ENCODE measurements at places on chromosomes 7 and 10.

DNA sequence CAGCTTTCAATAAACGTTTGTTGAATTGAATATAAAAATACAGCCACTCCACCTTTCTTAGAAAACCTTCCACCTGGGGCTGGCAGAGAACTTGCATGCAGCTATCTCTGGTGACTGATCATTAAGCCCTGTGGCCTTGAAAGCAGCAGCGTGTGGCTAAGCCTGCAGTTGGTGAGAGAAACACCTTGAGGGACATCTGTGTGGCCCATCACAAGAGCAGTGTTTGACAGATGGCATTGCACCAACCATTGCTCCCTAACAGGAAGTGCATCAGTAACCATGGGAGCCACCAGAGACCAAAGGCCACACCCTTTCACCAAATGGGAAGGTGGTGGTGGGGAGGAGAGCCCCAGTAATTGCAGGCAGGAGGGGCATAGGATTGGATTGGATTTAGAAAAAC, 22.4 kb downstream of the RHOBTB1 start:
- DNase-seq, result no peak

DNA sequence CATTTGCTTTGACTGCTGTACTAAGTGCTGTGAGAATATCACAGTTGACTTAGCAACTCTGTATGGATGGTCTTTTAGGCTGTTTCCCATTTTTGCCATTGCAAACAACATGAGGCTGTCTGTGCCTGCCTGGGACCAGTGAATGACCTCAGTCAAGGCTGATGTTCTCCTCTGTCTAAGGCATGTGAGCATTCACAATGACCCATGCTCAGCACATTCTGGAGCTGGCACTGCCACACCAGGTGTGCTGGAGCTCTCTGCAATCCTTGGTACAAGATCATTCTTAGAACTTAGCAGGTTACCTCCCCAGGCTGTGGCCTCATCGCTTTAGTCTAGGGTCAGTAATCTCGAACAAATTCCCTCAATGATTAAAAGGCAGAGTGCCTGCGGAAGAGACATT, 61.9 kb downstream of the SH3PXD2A start:
- no peak for DNase-seq

GRCh38 chr7:27163288-27164044, 1.9 kb downstream of the HOXA9 start:
- DNase-seq, result no peak

- DNase-seq, result peak; percentile 99
These were observed 107.2 kb upstream of the LYZL2 start for GRCh38 chr10:30736685-30737232.

DNA sequence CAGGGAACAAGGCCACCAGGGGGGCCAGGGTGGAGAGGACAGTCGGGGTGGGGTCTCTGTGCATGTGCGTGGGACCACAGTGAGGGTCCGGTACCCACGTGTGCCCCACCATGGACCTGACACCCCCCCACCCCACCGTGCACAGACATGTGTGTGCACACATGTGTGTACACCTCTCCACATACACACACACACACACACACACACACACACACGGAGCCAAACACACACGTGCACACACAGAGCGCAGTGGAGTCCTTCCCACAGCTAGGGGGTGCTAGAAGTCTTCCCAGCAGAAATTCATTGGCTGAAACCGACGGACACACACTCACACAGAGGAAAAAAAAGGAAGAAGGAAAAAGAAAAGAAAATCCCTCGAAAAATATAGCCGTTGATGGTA, 42.8 kb upstream of the GNA12 start:
- peak; percentile 53 for DNase-seq

DNA sequence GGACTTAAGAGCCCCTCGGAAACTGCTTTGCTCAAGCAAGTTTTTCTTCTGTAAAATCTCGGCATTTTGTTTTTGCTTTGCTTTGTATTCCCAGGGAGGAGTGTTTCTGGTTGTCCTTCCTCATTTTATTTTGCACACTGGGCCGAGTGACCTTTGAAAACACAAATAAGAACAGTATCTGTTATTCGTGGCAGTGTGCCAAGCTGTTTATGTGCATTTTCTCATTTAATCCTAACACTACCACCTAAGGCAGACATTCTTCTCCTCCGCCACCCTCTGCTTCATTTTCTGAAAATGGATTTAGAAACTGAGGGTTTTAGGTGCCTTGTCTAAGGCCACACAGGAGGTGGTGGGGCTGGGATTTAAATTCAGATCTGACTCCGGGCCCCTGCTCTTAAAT, 218.5 kb downstream of the TCF7L2 start:
- DNase-seq, result no peak

GRCh38 chr10:62839590-62839989, 23.4 kb upstream of the EGR2 start:
- DNase-seq, result no peak

GRCh38 chr7:23689165-23689564, 9.2 kb downstream of the FAM221A start:
- no peak for DNase-seq

DNA sequence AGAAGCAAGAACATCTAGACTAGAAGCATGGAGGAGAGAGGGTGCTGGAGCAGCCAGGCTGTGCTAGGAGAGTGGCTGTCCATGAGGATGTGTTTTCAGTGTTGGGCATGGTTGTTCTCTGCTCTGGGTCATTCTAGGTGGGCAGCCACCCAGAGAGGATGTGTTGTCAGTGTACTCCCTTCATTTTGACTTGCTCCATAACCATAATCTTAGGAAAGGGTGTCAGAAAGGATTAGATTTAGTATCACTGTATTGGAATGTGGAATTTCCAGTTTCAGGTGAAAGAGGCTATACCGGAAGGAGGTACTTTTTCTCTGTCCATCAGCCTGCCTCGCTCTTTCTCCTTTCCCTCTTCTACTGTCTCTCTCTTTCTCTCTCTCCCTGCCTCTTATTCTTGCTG, 474.5 kb upstream of the PODXL start:
- DNase-seq, result no peak

DNA sequence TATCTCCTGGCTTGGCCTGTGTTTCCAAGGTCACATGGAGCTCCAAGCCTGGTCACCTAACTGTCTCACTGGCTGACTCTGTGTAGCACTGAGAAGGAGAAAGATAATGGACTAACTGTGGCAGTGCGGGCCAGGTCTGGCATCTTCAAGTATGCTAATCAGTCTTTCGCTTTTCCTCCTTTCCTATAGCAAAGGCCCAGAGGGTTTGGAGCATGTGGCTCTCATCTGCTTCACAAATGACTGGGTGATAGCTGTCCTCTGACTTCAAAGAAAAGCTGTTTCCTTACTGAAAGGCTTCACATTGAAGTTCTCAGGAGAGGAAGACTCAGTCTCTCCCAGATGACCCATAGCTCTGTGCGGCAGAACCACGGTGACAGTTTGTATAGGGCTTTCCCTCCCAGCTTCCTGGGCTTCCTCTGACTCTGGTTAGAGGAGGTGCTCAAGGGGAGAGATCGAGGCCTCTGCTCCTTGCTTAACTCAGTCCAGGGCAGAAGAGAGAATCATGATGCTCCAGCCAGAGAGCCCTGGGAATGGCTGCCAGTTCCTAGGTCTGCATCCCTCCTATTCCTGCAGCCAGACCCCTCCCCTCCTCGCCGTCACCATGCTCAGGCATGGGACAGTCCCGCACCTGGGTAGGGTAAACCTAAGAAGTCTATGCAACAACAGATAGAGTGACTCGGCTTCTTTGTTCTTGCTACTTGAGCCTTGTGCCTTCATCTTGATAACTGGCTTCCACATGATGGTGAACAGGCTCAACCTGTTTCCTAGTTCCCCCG, 72.3 kb downstream of the CCDC71L start:
- DNase-seq, result no peak

GRCh38 chr10:123496996-123497660, 169.0 kb upstream of the GPR26 start:
- no peak for DNase-seq

DNA sequence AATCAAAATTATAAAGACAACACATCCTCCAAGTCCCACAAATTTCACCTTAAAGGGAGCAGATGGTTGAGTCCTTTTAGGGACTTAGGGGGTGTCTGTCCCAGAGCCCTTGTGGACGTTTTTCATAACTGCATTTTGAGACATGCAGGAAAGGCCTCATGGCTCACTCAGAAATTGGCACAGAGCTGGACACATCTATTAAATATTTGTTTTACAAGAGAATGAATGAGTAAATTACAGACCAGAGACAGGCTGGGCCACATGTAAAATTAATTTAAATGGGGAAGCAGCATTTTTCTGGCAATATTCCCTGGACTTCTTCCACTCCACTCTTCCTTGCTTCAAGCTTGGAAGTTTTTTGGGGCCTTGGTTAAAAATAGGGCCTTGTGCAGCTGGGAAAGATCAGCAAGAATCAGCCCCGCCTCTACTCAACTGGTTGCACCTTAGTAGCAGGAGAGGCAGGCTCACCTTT, 20.0 kb downstream of the LAMB1 start:
- no peak for DNase-seq

DNA sequence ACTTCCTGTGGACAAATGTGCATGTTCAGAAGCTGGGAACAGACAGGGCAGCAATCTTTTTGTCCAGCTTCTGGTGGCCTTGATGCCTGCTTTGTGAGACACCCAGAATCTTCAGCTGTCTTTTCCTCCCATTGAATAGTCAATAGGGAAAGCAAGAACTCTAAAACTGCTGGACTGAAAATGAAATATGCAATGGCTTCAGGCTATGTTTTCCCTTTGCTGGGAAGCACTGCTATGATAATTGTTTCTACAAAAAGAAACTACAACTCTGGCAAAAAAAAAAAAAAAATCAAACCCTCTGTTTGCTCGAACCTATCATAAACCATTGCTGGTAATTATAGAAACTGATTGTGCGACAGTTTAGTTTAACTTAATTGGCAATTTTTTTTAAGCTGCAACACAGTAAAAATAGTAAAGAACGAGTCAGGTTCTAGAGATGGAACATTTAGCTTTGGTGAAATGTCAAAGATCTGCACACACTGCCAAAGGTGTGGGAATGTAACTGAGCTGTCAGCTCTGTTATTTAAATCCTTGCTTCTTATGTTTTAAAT, 79.1 kb upstream of the NEUROD6 start:
- no peak for DNase-seq

DNA sequence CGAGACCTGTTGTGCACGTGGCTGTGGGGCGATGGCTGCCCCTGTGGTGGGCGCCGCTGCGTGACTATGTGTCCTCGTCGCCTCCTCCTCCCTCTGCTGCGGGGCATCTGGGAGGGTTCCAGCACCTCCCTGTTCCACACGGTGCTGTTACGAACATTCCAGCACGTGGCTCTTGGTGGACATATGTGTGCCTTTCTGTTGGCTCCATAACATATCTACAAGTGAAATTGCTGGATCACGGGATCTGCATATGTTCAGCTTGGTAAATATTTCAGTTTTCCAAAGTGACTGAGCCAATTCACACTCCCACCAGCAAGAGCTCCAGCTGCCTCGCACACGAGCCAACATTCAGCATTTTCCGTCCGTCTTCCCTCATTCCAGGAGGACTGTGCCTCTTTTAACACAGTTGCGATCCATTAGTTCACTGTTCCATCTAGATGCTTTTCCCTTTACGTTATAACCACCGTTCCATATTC, 25.1 kb downstream of the SNX8 start:
- no peak for DNase-seq

GRCh38 chr10:102837230-102837721, at the start of gene CYP17A1:
CYP17A1 (minus strand) TSS chr10:102837413; CDS start chr10:102837361, 52 bp downstream.
- DNase-seq, result no peak

GRCh38 chr7:463362-463781, 56.3 kb downstream of the PDGFA start:
- no peak for DNase-seq

DNA sequence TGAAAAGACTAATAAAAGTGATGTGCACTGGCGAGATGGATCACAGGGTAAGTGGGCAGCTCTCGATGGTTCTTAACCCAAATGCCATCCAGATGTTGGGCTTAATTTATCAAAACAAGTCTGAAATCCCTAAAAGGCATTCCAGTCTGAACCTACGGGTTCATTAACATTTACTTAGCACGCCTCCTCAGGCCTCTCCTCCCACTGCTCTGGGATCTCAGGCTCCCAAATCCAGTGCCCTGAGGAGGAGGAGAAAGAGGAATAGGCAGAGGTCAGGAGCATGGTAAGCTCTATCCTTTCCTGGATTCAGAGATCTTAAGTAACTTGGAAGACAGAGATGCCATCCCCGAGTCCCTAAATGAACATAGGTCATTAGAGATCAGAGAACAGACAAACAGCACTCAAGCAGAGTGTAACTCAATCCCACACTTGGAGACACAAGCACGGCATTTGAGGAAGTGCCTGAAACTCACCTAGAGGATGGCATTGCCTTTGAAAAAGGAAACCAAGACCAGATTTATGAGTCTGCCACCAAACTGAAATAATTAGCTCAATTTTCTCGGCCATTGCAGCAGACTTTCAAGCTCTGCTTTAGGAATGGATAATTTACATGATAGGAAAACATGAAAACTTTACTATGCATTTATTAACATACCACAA, 140.9 kb downstream of the CXCL12 start:
- no peak for DNase-seq

DNA sequence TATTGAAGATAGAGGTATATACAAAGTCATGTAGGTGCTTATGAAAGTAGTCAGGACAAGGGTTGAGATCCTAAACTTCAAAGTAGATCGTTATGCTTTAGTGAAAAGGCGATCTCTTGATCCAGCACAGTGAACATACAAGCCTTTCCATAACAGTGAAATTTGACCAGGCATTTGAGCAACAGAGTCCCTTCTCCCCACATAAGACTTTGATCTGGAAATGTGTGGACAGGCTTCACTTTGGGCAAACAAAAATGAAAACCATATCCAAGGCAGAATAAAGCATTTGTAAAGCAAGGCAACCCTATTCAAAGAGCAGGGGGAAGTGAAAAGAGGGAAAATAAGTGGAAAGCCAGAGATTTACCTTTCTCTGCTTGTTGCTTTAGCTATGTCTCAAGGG, 311.9 kb upstream of the SORCS1 start:
- no peak for DNase-seq

DNA sequence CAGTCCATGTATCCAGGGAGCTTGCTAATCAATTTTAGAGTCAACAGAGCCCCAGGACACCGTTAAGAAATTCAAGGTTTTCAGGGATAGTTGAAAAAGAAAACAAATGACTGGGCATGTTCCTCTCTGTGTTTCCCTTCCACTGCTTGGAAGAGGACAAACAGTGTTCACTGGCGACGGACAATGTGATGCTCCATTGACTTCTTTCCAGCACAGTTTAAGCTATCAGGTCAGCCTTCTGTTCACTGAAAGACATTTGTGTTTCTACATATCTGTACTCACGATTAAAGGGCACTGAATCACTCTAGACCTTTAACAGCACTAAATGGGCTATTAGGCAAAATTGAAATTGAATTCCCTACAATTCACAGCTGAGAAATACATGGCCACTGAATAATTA, 123.6 kb downstream of the RNLS start:
- no peak for DNase-seq

- no peak for DNase-seq
These were observed 68.3 kb upstream of the FAM171A1 start for GRCh38 chr10:15439341-15439842.

DNA sequence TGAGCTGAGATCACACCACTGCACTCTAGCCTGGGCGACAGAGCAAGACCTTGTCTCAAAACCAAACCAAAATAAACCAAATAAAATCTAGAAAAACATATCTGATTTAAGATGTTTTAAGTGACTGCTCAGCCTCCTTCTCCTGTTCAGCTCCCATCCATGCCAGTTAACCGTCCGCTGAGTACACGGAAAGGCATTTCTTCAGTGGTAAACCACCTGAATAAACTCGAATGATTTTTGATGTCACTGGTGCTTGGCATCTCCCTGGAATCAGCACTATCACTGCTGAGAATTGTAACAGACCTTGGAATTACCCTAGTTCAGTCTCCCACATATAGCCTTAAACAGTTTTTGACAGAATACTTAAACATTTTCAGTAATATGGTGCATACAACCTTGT, 24.1 kb upstream of the NRCAM start:
- no peak for DNase-seq

- DNase-seq, result no peak
These were observed 40.5 kb upstream of the WASL start for GRCh38 chr7:123789206-123789784.

Data from skeletal muscle cell (primary cell).